Activated T-helper 2 cell treated with anti-CD3 and anti-CD28 coated beads, Interferon-gamma antibody, Interleukin-2, Interleukin-4, amounts not matched to agents 10 μg/mL and 5 μg/mL and 100 μg/mL, durations not matched to agents 14 hours and 24 hours and 36 hours (primary cell): ENCODE measurements at places on chromosomes 1 and 21. TPM values are rescaled to one million over a fixed set of nuclear protein-coding genes. Genes with fewer than 3 reads are reported as not detected.

Gene KTI12
- 16.5 and 18.3 TPM in 2 replicates for total RNA-seq

Gene TMEM82
- not detected in 2 replicates for total RNA-seq

Gene SPATA46
- not detected in 2 replicates for total RNA-seq

Gene RNF186
- not detected in 2 replicates for total RNA-seq

Gene CFH
- 0.44 and 0.71 TPM in 2 replicates for total RNA-seq

- H3K4me3 ChIP-seq: no peak overlapping the region
- H3K27me3 ChIP-seq: peaks cover 45% of the 10 kb centered on the region
- no peak overlapping the region for H3K27ac ChIP-seq
- DNase-seq: no peak
- H3K36me3 ChIP-seq: no peaks in the 10 kb centered on the region
These were observed 170.8 kb downstream of the S1PR1 start for GRCh38 chr1:101407505-101408211.

DNA sequence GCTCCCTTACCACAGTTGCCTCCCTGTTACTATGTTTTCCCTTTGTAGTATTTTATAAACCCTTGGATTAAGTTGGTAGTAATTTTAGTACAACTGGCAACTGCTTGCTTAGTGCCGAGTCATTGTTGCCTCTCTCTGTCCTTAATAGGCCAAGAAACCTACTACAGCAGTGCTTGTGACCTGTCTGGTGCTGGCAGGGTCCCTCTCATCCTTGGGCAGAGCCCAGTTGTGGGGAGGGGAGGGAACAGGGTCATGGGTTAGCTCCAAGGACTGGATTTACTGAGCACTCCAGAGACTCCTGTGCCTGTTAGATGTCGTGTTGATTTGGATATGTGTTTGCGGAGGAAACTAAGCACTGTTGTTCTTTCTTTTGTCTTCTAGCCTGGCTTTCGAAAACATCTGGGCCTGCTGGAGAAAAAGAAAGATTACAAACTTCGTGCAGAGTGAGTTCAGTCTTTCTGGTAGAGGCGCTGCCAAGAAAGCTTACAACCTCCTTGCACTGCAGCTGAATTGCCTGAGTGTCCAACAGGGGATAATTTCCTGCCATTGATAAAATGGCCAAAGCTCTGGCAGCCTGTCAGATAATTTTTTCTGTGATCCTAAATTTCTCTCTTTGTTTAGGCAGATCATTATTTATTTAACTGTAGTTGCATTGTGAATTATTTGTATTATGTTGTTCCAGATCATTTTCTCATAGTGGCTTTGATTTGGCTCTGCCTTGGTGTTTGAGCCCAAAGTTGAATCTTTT lies 3.6 kb downstream of the UTP11 start:
- no peaks in the 10 kb centered on the region for H3K27me3 ChIP-seq
- H3K4me3 ChIP-seq: no peak overlapping the region
- H3K27ac ChIP-seq: no peak overlapping the region
- peaks cover 57% of the 10 kb centered on the region for H3K36me3 ChIP-seq
- peaks cover 31% of the 10 kb centered on the region for H3K4me1 ChIP-seq

GRCh38 chr1:107339775-107340174 lies 198.9 kb downstream of the NTNG1 start:
- DNase-seq: no peak
- H3K4me1 ChIP-seq: no peaks in the 10 kb centered on the region
- H3K4me3 ChIP-seq: no peak overlapping the region
- H3K36me3 ChIP-seq: no peaks in the 10 kb centered on the region
- H3K27ac ChIP-seq: no peak overlapping the region

GRCh38 chr21:25863747-25864146 lies 129.0 kb downstream of the GABPA start:
- peaks cover 8% of the 10 kb centered on the region for H3K4me1 ChIP-seq
- H3K36me3 ChIP-seq: no peaks in the 10 kb centered on the region
- H3K4me3 ChIP-seq: no peak overlapping the region
- peaks cover 19% of the 10 kb centered on the region for H3K27me3 ChIP-seq
- H3K27ac ChIP-seq: no peak overlapping the region
- DNase-seq: no peak

GRCh38 chr1:106907795-106908194 lies 148.7 kb upstream of the PRMT6 start:
- H3K27me3 ChIP-seq: no peaks in the 10 kb centered on the region
- H3K27ac ChIP-seq: no peak overlapping the region

- no peaks in the 10 kb centered on the region for H3K4me1 ChIP-seq
- no peak for DNase-seq
- no peaks in the 10 kb centered on the region for H3K27me3 ChIP-seq
- H3K4me3 ChIP-seq: no peak overlapping the region
These were observed 118.0 kb upstream of the SPAG17 start for GRCh38 chr1:118303064-118303463.

DNA sequence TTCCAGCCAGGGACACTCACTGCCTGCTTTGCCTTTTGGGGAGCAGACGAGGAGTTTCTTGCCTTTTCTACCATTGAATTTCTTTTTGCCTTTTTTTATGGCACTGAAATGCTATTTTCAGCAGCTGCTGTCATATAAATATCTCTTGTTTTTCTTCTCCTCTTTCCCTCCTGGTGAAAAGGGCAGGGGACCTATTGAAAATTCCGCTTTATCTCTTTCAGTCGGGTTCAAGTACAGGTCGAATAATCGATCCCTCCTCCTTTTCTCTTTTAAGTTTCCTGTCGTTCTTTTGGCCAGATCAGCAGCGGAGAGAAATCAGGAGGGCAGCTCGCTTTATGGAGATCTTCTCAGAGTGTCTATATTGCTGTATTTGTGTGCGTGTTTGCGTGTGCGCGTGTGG lies 67.4 kb upstream of the CASZ1 start:
- H3K27ac ChIP-seq: no peak overlapping the region
- peaks cover 70% of the 10 kb centered on the region for H3K27me3 ChIP-seq
- no peaks in the 10 kb centered on the region for H3K36me3 ChIP-seq
- peaks cover 15% of the 10 kb centered on the region for H3K4me1 ChIP-seq
- no peak for DNase-seq
- no peak overlapping the region for H3K4me3 ChIP-seq

GRCh38 chr1:116006486-116006964 lies 30.2 kb downstream of the SLC22A15 start:
- H3K36me3 ChIP-seq: no peaks in the 10 kb centered on the region
- peaks cover 7% of the 10 kb centered on the region for H3K4me1 ChIP-seq
- peaks cover 4% of the 10 kb centered on the region for H3K27me3 ChIP-seq

DNA sequence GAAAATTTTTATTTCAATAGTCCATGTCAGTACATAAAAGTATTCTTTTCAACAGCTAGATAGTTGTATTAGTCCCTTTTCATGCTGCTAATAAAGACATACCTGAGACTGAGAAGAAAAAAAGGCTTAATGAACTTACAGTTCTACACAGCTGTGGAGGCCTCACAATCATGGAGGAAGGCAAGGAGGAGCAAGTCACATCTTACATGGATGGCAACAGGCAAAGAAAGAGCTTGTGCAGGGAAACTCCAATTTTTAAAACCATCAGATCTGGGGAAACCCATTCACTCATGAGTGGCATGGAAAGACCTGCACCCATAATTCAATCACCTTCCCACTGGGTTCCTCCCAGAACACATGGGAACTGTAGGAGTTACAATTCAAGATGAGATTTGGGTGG lies 50.7 kb downstream of the PTGFR start:
- H3K4me1 ChIP-seq: no peaks in the 10 kb centered on the region
- H3K36me3 ChIP-seq: no peaks in the 10 kb centered on the region
- no peak overlapping the region for H3K4me3 ChIP-seq
- H3K27me3 ChIP-seq: no peaks in the 10 kb centered on the region
- no peak overlapping the region for H3K27ac ChIP-seq

GRCh38 chr1:98364544-98364943 lies 297.0 kb upstream of the SNX7 start:
- no peaks in the 10 kb centered on the region for H3K36me3 ChIP-seq
- H3K27ac ChIP-seq: no peak overlapping the region
- H3K27me3 ChIP-seq: peaks cover 5% of the 10 kb centered on the region
- peaks cover 6% of the 10 kb centered on the region for H3K4me1 ChIP-seq
- DNase-seq: no peak

- no peak overlapping the region for H3K27ac ChIP-seq
- DNase-seq: no peak
- peaks cover 21% of the 10 kb centered on the region for H3K27me3 ChIP-seq
- no peaks in the 10 kb centered on the region for H3K36me3 ChIP-seq
These were observed 6.7 kb downstream of the ERO1B start for GRCh38 chr1:236275061-236275460.
